Germinal center (tissue), 1 donor: ENCODE measurements at places on chromosomes 7 and 10.

DNA sequence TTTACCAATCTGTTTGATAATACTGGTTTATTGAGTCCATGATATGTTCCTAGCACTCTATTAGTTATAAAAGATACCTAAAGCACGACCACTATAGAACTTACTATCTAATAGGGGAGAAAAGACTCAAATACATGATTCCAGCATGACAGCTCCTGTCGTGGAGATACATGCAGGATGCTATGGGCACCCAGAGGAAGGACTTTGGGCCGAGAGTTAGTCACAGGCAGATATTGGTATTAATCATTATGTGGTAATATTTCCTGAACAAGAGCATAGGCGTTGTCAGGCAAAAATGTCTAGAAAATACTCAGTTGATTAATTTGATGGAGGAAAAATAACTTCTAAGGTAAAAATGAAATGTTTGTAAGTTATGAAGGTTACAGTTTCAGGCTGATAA is 31.8 kb downstream of the CNNM2 start:
- no peak for DNase-seq

DNA sequence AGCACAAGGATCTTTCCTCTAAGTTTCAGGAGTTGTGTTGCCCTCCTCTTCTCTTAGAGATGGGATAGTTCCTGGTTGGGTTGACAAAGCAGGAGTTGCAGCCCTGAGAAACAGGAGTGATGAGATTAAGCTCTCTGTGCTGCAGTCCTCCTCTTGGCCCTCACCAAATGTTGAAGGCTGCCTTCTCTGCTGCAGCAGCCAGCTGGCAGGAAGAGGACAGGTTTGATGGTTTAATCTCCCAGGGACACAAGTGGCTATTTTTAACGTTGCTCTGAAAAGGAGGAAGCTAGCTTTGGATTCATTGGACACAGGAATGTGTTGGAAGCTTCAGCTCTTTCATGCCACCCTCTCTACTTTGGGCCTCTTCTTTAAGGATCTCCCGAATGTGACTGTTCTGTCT is 9.4 kb downstream of the STRIP2 start:
- DNase-seq = no peak

DNA sequence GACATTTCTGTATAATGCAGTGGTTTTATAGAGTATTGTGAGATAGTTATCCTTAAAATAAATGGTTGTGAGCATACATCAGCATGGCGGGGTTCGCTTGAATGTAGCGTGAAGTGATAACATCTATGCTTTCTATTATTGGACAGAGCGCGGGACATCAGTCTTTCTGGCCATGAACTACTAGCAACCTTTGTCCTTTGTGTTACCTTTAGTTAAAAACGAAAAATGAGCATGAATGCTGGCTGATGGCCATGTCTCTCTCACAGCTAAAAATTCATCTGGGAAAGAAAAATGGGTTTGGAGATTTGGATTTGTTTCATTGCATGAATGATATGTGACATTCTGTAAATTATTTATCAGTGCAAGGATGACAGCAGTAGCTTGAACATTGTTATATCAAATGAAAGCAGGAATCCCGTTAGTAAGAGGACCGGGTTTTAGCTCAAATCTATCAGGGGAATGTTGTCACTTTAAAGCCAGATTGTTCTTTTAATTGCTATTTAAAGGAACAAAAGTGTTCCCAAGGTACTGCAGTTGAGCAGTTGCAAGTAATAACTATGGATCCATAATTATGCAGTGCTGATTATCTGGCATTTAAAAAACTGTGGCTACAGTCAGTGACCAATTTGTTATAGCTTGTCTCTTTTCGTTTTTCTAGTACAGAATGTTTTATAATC is 131.0 kb downstream of the KAT6B start:
- DNase-seq = no peak

- DNase-seq = no peak
Observed at GRCh38 chr7:16403475-16403874, 17.9 kb downstream of the CRPPA start.

GRCh38 chr7:104894726-104895521 is 119.1 kb upstream of the KMT2E start:
- no peak for DNase-seq

- DNase-seq = no peak
Observed at GRCh38 chr7:22670422-22670815, 56.6 kb upstream of the IL6 start.

GRCh38 chr7:74070619-74070921 is 13.0 kb upstream of the LIMK1 start:
- DNase-seq = no peak

- no peak for DNase-seq
Observed at GRCh38 chr10:60189861-60190475, 199.7 kb downstream of the ANK3 start.

- DNase-seq = no peak
Observed at GRCh38 chr7:41837916-41838315, 135.0 kb upstream of the INHBA start.

GRCh38 chr7:116527521-116527920 is 2.7 kb downstream of the CAV1 start:
- DNase-seq = no peak

DNA sequence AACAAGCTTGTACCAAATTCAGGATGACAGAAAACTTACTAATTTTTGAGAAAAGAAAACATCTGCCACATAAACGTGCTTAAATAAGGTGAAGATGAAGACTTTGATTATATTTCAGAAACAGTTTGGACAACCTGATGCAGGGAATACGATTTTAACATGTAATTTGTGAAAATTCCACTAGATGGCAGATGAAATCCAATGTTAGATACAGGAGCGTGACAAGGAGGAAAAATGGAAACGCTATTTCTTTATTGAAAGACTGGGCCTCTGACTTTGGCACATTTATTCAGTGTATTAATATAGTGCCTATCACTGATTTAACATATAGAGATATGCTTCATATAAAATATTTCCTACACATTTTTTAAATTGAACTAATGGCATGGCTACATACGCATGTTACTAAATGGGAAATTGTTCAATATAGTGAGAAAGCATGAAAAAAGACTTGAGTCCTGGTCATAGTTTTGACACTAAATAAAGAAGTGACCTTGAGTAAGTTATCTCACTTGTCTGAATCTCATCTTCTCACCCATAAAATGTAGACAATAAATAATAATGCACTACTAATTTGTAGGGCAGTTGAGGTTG is 60.7 kb downstream of the CD36 start:
- no peak for DNase-seq

DNA sequence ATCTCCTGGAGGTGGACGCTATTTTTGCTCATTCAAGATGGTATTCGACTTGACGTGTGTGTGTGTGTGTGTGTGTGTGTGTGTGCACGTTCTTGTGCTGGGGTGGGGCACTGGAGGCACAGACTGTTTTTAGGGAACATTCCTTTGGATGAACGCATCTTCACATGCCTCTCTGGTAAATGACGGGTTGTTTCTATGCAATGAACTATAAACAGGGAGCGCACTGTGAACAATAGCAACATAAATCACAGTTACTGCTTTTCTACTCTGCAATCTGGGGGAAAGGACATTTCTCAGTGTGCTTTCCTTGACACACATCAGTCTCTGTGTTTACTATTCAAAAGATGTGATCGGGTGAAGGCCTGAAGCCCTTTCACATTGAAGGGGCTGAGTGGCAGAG is 120.1 kb upstream of the PITRM1 start:
- DNase-seq = no peak

GRCh38 chr10:112791447-112791846 is 158.6 kb upstream of the TCF7L2 start:
- no peak for DNase-seq

DNA sequence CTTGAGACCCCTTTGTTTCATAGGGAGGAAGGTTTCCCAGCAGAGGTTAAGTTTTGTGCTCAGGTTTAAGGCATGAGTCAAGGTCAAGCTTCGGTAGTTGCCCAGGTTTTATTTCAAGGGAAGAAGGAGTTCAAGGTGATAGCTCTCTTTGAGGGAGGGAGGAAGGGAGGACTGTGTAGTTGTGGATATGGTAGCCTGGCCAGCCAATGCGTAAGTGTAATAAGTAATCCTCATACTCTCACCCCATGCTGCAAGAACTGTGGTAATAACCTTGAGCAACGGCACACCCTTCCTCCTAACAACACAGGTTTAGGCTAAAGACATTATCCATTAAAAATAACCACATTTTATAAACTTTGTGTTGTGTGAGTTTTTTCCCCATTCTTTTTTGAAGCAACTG is 478.9 kb downstream of the KCNMA1 start:
- no peak for DNase-seq

DNA sequence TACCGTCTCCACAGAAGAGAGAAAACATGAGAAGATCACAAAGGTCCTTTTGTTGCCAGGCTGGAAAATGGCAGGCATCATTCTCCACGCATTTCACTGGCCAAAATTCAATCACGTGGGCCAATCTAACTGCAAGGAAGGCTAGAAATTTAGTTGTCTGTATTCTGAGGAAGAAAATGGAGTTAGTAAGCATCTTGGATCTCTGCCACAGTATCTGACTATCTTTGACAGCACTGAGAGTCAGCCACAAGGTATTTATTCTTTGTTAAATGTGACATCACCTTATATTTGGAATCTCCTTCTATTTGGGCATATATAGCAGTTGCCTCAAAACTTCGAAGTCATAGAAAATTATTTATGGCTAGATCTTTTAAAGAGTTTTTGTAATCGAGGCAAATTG is 213.9 kb downstream of the NSUN6 start:
- no peak for DNase-seq

DNA sequence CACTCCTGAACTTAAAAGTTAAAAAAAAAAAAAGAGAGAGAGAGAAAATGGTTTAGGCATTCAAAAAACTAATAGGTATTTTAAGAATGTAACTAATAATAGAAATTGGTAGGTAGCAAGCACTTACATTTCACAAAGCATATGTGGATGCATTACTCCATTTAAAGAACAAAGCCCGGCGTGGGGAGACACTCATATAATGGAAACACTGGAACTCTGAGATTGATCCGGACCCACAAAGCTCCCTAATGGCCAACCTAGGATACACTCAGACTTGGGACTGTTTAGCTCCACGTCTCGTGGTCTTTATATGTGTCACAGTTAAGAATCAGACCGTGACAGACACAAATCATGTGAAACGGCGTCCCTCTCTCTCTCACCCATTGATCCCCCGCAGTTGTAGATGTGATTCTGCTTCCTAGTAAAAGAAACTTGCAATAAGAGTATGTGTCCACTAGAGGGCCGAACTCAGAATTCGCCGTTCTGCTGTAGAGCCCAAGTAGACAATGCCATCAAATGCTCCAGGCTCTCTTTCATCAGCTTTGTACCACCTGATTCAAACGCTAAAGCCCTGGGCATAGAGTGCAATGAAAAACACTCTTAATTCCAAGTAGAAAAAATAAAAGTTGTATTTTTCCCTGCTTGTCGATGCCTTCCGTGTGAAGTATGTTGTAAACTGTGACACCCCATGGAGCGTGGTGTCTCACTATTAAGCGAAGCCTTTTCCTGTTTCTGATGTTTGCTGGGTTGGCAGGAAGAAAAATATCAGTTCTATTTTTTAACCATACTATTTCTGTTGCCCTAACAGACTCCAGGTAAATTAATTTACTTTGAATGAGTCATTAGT is 429.0 kb upstream of the MTPN start:
- peak; percentile 32 for DNase-seq

DNA sequence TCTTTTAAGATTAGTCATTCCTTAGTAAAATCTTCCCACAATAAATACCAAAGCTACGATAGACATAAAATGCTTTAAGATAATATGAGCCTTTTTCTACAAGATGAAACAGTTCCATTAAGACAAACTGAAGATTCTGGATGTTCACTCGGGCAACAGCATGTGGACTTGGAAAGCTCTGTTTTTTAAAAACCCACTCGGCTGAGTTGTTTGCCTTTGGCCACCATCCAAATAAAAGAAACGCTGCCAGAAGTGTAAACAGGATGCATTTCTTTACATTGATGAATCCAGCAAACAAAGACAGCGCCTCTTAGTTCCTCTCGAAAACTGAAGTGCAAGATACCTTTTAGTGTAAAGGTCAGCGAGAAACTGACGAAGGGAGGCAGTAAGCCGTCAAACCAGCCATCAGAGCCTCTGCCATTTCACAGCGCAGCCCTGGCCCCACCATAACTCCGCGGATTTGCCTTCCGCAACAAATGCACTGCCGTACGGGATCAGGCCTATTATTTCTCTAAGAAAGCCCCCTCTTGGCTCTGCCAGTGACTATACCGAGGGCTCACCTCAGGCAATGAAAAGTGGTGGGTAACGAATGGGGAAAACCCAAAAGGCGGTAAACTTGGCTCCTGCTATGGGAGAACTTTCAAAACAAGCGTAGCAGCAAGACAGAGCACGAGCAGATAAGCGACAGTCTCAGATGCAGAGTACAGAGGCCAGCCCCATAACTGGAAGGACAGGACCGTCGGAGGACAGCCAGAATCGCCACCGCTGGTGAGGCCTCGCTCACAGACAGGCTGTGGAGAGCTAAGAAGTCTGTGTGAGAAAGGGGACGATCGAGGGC is 41.4 kb downstream of the GNA12 start:
- DNase-seq = no peak

GRCh38 chr7:47400741-47401206 is 181.1 kb downstream of the TNS3 start:
- no peak for DNase-seq

GRCh38 chr7:98771519-98771918 is 98.3 kb downstream of the TMEM130 start:
- DNase-seq = no peak

- no peak for DNase-seq
Observed at GRCh38 chr7:75758491-75758890, 13.5 kb downstream of the CCL26 start.

DNA sequence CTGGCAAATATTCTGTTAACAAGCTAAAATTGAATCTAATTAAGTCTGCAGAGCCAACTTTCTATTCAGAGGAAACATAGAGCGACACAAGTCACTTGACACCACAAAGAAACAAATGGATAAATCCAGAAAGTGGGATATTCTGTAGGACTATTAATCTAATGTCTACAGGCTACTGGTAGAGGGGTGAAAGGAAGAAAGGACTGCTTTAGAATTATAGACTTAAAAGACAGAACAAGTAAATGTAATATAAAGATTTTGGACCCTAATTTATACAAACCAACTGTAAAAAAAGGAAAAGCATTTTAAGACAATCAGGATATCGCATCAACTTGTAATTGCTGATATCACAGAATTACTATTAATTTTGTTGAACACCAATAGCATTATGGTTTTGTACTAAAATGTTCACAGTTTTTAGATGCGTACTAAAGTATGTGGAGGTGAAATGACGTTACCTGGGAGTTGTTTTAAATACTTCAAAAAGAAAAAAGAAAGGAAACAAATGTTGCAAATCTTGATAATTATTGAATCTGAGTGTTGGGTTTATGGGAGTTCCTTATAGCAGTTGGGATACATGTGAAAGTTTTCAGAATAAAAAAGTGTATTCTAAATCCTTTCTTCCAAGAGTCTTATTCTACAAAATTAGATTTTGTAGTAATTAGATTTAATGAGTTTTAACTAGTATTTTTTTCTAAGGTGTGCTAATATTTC is 73.5 kb upstream of the ASAH2 start:
- DNase-seq = no peak

- no peak for DNase-seq
Observed at GRCh38 chr7:152756116-152756515, 3.4 kb upstream of the ACTR3B start.
